ENCODE measurements at places on chromosomes 7 and 10.

- DNase-seq: no peak
Measured at GRCh38 chr7:5467645-5468044, 44.0 kb upstream of the TNRC18 start.

DNA sequence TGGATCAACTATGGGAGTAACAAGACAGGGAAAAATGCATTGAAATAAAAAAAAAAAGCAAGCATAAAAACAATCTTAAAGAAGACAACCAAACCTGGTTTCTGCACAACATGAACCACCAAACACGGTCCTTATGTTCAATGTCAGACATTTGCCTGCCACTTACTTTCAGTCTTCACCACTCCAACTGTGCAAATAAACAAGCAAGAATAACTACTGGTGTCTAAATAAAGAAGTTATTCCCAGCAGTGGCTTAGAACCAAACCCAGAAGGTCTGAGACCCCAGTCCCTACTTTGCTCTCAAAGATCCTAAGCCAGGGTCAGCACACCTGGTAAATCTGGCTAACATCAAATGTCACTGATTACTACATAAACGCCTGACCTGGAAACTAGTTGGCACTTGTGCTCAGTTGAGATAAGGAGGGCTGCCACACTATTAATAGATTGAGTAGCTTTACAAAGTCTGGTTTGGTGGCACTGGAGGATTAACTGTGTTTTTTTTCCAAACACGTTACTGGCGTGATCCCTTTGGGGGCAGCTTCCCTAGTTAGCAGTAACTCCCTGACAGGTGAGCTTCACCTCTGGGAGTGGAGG, 62.7 kb upstream of the ABLIM1 start:
- DNase-seq: no peak

DNA sequence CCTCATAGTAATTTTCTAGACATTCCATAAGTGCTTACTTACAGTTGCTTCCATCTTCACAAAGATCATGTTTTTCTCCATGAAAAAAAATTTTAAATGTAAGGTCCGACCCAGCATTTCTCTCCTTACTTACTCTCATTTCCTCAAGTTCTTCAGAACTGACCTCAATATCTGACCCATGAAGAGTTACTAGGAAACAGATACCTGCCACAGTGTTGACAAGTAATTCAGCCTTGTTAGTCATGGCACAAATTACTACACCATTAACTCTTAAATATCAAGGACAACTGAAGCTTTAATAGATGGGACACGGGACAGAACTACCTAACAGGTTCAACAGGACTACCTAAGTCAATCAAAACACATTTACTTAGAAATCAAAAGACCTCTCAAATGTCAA, 316.2 kb downstream of the POM121L12 start:
- DNase-seq: no peak

GRCh38 chr7:103065667-103066066, 8.9 kb downstream of the FBXL13 start:
- DNase-seq: peak; percentile 60

DNA sequence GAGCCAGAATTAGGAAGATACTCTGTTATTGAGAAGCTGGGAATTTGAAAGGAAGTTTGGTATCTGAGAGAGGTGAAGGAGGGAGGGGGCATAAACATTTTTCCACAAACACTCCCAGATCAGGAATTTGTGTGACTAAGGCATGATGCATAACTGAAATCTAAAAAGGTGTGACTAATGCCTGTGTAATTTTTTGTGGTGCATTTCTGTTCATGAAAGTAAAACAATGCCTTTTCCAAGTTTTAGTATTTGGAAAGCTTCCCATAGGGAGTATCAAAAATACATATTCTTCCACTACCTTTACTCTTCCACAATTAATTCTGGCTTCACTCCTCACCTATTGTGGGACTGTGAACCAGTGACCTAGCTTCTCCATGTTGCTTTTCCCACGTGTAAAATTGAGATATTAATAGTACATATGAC, 56.4 kb upstream of the CAV2 start:
- no peak for DNase-seq

- no peak for DNase-seq
Measured at GRCh38 chr10:103612462-103613365, 119.2 kb downstream of the NEURL1 start.

DNA sequence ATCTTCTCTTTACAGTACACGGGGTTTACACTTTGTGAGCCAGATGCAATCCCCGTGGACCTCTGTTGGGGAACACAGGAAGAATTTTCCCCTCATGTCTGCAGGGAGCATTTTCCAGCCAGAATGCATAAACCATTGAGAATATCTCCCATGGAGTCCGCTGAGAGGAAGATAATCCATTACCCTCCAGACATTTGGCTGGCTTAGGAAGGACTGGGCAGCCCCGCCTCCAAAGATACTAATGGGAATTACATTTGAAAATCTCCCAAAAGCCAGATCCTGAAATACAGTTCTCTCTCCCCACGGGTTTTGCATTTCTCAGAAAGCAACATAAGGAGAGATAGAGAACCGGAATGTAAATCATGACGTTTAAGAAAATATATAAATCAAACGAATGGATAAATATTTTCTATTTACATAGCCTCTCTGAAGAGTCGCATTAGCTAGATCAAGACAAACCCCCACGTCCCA, 53.5 kb downstream of the TRIL start:
- no peak for DNase-seq

- no peak for DNase-seq
Measured at GRCh38 chr7:75667938-75668337, 70.8 kb downstream of the HIP1 start.

DNA sequence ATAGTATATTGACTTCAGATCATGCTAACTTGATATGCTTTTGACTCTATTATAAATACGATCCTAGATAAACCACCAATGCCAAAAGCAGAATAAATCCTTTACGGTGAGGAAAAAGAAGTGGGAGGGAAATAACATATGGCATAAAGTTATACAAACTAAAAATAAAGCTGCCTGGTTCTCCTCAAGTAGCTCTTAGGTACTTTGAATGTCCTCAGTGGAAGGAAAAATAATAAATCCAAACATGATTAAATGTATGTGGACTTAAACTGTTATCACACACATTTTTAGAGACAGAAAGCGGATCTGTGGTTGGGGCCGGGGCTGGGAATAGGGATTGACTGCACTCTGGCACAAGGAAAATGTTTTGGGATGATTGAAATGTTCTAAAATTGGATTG, 23.6 kb downstream of the EEPD1 start:
- DNase-seq: no peak

DNA sequence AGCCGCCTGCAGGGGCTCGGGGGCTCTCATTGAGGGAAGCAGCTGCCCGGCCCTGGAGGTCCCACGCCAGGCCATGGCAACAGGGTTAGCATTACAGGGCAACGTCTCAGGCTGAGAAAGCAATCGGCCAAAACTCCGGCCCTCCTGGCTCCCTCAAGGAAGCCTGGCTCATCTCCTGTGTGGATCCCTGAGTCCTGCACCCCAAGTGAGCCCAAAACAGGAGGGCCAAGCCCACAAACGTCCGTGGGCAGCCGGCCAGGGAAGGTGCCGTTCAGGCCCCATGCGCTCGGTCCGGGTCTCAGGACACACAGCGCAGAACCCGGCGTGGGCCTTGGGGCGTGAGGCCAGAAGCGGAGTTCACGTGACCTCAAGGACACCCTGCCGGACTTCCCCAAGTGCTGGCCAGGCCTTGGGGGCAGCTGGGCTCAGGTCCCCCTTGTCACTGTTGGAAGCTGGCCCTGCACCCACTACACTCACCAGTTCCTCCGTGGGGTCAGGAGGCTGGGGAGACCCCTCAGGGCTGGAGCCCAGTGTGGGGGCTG, 8.0 kb upstream of the PWWP2B start:
- DNase-seq: no peak

DNA sequence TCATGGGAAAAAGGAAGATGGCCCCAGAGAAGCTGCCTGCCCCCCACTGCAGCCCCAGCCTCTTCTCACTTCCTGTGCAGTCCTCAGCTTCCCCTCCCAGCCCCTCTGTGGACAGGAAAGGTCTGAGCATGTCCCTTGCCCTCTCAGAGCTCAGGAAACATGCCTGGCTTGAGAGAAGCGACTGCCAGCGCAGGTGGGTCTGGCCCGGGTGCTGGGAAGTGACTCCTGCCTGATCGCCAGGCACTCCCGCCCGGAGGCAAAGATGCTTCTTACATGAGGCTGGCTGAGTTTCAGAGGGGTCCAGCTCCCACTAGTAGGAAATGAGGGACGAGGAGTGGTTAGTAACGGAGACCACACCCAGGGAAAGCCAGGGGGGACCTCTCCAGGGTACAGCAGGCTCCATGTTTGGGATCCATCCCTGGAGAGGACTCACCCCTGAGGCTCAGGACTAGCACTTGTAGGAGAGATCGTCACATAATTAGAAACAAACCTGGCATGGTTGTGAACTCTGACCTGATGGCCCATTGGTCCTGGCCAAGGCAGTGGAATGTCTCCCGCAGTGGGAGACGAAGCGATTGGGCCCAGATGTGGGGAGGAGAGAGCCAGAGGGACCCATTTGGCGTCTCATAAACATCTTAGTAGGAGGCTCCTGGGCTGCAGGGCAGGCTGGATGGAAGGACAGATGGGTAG, 12.3 kb downstream of the ELN start:
- no peak for DNase-seq

DNA sequence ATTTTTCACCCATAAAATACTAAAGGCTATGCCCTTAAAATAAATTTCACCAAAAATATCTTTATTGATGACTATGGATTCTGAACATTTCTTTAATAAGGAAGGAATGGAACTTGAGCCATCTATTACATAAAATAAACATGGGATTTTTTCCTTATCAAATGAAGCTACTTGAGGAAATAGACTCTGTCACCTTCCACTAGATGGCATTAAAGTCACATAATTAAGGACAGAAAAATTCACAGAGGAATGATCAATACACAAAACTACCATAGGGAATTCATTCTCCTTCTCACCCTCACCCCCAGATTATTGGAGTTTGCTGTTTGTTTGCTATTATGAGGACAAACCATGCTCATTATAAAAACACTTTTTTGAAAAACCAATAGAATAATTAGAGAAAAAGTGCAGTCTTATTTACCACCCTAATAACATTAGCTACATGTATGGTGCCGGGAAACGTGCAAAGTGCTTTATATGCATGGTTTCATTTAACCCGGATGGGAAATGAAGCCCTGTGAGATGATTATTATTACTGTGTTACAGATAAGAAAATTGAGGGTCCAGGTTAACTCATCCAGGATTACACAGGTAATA, 21.1 kb upstream of the FOXI2 start:
- DNase-seq: no peak

GRCh38 chr10:17479015-17479615, 24.7 kb upstream of the ST8SIA6 start:
- DNase-seq: no peak

- DNase-seq: no peak
Measured at GRCh38 chr10:102418622-102419268, at the start of gene PSD. Gene PSD, minus strand, starts transcription at chr10:102418785. Its CDS starts 1,747 bp downstream, at chr10:102417038.

GRCh38 chr10:93224005-93224779, 150.5 kb downstream of the CYP26A1 start:
- DNase-seq: no peak

GRCh38 chr10:24206334-24206733, 2.6 kb upstream of the KIAA1217 start:
- no peak for DNase-seq

DNA sequence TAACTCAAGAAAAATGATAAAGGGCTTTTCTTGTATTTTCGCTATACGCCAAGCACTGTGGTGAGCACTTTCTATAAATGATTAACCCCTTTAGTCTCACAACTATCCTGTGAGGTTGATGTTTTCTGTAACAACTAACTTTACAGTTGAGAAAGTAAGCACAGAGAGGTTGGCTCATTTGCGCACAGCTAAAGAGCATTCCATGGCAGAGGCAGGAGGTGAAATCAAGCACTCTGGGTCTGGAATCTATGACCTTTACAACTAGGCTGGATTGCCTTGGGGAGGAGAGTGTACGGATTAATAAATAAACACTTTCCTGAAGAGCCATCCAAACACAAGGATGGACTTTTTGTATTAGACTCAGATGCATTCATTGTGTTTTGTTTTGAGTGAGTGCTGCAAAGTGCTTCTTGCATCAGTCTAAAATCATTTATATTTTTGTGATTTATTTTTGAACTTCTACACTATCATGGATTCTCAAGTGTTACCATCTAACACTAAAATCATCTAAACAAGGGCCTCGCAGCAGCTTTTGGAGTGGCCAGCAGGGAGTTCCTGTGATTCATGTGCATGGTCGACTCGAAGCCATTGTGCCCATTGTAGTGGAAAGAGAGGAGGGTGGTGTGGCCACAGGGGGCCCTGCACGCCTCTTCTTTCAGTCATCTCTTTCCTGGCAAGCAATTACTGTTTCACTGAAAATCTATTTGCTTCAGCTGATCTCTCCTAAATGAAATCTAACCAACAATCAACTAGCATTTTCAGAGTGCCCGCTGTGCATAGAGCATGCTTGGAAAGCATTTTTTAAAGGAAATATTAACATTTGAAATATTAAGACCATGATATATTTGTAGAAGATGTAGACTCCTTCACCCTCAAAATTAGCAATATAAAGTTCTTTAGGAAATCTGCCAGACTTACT, 633.4 kb upstream of the COBL start:
- no peak for DNase-seq

- DNase-seq: no peak
Measured at GRCh38 chr7:130084037-130084875, 13.9 kb downstream of the KLHDC10 start.

GRCh38 chr7:117118579-117119180, 165.4 kb downstream of the ST7 start:
- no peak for DNase-seq

GRCh38 chr10:24502801-24503460, 220.8 kb downstream of the ARHGAP21 start:
- DNase-seq: no peak

- no peak for DNase-seq
Measured at GRCh38 chr7:30255064-30255769, 29.2 kb upstream of the ZNRF2 start.

DNA sequence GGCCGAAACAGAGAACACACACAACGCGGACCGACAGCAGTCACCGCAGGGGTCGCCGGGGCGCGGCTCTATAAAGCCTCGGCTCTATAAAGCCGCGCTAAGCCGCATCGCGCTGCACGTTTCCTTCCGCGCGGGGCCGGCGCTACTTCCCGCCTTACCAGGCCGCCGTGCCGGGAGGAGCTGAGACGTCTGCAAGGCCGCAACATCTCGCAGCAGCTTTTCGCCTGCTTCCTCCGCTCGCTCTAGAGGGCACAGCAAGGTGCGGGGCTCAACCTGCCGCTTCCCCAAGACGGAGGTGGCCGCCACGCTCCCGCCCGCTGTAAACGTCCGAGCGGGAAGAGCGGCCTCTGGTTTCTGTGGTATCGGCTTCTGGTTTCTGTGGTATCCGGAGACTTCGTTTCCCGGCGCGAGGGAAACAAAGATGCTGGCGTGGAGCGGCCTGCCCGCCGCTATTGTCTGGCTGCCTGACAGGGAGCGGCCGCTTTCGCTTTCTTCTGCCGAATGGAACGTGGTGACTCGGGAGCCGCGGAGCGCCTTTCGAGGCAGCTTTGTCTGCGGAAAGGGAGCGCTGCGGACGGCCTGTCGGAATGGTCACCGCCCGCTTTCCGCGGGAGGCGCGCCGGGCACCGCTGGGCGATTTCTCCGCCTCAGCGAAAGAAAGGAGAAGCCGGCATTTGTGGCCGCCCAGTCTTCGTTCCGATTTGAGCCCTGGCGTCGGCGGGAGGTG, 91.8 kb downstream of the SPAG6 start:
- peak; percentile 94 for DNase-seq

Measured in liver (tissue), 10 donors.